GM19239 (cell line): ENCODE measurements at places on chromosomes 2 and 18.

DNA sequence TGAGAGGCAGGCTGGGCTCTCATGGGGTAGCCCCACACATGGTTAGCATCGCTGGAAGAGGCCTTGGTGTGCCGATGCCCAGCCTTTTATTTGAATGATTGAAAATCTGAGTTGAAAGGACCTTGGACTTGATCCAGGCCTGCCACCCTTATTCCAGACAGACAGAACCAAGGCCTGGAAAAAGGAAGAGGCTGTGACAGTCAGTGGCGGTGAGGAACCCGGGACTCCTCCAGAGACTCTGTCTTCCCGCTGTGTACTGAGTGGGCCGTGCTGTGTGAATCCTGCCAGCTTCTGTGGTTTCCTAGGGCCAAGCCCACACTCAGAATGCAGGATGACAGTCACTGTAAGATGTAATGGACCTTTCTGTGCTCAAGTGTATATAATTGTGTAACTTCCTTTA is 218.5 kb downstream of the LDLRAD4 start:
- DNase-seq, result no peak

DNA sequence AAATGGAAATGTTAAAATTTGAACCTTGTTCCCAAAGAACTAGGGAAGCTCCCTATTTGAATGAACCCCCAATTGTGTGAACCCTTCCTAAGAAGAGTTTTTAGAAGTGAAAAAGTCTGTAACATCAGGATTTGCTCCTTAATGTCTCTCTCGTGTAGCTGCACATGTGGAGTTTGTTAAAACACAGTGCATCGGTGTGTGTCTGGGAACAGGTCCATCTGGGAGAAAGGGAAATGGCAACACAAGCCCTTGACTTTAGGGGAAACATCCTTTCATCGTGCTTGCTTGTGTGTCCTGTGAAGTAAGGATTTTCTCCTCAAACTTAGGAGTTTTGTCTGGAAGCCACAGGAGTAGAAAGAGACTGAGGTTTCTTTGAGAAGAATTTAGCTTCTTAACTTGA is 203.9 kb downstream of the PRKCE start:
- DNase-seq, result no peak

DNA sequence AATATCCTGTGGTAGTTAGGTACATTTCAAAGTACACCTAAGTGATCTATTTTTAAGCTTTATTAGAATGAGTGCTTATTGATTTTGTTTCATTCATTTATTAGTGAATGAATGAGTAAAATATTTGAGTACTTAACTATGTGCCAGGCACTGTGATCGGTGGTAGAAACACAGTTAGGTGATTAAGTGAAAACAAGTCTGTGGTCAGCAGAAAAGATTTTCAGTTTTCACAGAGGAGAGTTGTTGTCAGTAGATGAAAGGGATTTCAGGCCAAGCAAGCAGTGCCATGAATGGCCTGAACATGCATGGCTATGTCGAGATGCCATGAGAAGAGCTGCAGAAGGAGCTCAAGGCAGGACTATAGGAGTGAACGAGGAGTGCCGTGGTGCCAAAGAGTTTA is 85.9 kb downstream of the SPTBN1 start:
- no peak for DNase-seq

DNA sequence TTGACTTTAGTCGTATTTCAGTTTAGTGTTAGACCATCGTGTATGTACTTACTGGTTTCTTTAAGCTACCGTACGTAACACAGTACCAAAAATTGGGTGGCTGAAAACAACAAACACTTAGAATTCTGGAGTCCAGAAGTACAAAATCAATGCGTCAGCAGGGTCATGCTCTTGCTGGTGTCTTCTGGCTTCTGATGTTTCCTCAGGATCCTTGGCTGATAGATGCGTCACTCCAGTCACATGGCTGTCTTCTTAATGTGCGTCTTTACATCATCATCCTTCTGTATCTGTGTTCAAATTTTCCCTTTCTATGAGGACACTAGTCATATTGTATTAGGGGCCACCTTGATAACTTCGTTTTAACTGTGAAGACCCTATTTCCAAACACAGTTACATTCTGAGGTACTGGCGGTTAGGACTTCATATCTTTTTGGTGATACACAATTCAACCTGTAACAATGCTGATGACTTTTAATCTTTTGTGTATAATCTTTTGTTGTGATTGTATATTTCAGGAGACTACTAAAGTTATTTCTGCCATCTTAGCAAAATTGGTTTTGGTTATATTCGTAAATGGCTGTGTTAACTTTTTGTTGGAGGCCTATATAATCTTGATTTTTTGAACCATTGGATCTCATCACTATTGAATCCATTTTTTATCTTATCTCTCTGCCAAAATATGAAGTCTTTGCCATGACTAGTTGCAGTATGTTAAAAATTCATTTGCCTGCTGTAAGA is 25.4 kb downstream of the ACTR3 start:
- no peak for DNase-seq

DNA sequence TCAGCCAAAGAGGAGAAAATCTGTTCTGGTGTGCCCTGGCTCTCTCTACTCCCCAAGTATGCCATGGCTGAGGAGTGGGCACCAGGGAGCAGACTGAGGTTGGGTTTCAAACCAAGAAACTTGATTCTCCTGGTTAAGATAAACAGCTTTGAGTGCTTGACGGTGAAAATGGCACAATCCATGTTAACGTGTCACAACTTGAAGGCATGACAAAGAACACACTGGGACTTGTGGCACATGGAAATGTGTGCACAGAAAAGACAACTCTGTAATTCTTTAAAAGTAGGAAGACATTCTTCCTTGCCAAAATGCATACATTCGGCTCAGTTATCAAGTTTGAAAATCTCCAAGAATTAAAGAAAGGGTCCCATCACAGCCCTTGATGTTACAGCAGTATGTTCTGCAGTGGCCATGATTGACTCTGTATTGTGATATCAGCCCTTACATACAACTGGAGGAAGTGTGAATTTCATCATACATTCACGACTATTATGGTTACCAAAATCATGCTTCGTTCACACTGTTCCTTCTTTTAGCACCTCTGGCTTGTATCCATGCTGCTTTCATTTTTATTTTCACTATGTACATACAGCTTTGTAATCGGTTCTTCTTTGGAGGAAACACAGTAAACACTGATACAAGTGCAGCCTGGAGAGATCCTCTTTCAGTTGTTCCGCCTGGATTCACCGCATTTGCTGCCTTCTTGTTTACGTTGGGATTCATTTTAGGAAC is 15.6 kb upstream of the ACTG2 start:
- no peak for DNase-seq
